ENCODE measurements at places on chromosomes 13 and 19. TPM values are rescaled to one million over a fixed set of nuclear protein-coding genes. Genes with fewer than 3 reads are reported as not detected.

MCEMP1 gene
- total RNA-seq: not detected

MAST3 gene
- 9.7 TPM for total RNA-seq

DNA sequence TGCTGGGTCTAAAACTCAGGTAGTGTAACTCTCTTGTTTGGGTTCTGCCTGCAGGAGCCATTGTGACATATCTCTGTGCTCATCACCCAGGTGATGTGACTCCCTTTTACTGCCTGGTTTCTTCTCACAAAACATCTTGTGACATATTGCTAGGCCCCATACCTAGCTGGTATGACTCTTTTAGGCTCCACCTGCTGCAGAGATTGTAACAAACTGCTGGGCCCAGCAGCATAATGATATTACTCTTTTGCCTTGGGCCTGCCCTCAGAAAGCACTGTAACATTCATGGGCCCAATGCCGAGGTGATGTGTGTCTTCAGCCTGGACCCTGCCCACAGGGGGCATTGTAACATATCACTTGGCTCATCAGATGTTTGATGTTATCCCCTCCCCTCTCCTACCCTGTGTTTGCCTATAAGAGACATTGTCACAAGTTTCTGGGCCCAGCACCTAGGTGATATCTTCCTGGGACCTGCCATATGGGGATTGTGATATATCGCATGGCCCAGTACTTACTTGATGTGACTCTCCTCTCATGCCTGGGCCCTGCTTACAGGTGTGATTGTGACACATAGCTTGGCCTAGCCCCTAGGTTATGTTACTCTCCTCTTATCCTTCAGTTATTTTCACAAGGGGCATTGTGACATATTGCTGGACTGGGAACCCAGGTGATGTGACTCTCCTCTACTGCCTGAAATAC, 18.0 kb upstream of the ZNF681 start:
- peaks cover 3% of the 10 kb centered on the region for H3K4me1 ChIP-seq
- no peak overlapping the region for H3K27ac ChIP-seq
- H3K27me3 ChIP-seq: no peaks in the 10 kb centered on the region
- DNase-seq: no peak
- H3K36me3 ChIP-seq: no peaks in the 10 kb centered on the region
- H3K4me3 ChIP-seq: no peak overlapping the region

DNA sequence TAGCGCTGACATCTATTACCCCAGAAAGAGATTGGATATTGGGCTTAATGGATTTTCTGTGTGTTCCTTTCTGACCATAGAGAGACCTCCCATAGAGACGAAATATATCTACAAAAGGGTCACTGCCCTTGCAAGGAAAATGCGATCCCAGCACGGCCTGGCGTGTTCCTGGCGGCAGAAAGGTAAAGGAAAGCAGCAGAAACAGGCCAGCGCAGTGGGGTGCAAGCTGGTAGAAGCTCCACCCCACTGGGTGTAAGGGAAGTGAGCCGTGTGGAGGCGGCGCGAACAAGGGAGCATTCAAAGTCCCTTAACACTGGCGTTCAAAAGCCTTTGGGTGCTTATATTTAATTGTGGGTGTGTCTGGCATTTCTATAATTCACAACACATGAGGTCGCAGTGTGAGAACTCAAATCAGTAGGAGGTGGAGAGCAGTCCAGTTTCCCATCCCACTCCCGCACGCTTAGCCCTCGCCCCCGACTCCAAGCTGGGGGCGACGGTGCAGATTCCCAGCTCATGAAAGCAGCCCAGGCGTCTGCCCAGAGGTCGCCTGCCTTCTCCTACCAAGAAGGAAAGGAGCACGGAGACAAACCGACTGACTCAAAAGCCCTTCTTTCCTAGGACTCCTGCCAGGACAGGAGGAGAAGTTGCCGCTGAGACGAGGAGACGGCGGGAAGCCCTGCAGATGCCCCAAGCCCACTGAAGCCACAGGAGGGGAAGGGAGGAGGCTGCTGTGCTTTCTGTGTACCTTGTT, 478.4 kb downstream of the FOXO1 start:
- H3K4me1 ChIP-seq: peaks cover 23% of the 10 kb centered on the region
- H3K36me3 ChIP-seq: no peaks in the 10 kb centered on the region
- H3K4me3 ChIP-seq: no peak overlapping the region
- no peaks in the 10 kb centered on the region for H3K27me3 ChIP-seq
- DNase-seq: no peak

DNA sequence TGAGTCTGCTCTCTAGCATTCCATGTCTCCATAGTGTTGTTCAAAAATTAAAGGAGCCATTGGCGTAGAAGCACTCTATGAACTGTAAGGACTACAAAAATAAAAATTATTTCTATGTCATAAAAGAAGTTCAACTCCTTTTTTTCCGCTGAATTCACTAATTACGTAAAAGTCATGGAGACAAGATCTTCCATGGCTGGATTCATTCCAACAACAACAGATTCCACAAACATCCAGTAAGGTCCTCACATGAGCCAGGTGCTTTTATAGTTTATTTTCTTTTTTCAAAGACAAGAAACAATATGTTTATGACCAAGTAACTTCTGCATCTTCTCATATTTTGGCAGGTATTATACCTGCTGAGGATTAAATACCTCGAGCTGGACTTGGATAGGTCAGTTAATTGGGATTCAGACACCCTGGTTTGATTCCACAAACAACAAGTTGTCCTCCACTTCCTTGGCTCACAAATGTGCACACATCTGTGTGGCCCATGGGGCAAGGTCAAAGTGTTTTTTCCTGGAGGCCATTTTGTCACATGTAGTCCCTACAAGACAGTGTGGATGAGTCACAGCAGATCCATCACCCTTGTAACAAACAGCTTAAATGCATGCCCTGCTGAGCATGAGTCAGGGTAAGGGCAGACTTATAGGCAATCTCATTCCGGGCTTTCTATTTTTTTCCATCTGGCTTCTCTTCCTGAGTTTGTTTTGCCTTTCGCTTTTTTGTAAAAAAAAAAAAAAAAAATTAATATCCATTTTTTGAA, 475.6 kb downstream of the COG6 start:
- no peak overlapping the region for H3K27ac ChIP-seq
- no peaks in the 10 kb centered on the region for H3K36me3 ChIP-seq
- no peak overlapping the region for H3K4me3 ChIP-seq
- peak; percentile 44 for DNase-seq

OR10H2 gene
- not detected for total RNA-seq

GRCh38 chr19:32902448-32902847, 32.9 kb upstream of the SLC7A9 start:
- DNase-seq: peak; percentile 28
- H3K36me3 ChIP-seq: no peaks in the 10 kb centered on the region
- peak overlapping the region; percentile 60 for H3K27ac ChIP-seq
- H3K27me3 ChIP-seq: no peaks in the 10 kb centered on the region

DNA sequence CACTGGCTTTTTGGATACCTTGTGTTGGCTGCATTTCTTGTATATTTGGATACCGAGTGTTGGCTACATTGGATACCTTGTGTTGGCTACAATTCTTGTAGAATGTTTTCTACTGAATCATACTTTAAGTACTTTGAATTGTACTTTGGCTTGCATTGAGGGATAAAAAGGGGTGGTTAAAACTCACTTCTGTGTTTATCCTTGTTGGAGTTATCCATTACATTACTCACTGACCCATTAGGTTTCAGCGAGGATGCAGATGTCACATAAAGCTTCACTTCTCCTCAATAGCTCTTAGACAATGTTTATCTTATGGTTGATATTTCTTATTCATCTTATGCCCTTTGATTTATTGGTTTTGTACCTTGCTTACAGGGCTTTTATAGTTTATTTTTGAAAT, 43.1 kb downstream of the PDS5B start:
- no peaks in the 10 kb centered on the region for H3K27me3 ChIP-seq
- H3K36me3 ChIP-seq: no peaks in the 10 kb centered on the region
- no peak for DNase-seq
- no peak overlapping the region for H3K4me3 ChIP-seq

CEACAM7 gene
- 6.3 TPM for total RNA-seq

DNA sequence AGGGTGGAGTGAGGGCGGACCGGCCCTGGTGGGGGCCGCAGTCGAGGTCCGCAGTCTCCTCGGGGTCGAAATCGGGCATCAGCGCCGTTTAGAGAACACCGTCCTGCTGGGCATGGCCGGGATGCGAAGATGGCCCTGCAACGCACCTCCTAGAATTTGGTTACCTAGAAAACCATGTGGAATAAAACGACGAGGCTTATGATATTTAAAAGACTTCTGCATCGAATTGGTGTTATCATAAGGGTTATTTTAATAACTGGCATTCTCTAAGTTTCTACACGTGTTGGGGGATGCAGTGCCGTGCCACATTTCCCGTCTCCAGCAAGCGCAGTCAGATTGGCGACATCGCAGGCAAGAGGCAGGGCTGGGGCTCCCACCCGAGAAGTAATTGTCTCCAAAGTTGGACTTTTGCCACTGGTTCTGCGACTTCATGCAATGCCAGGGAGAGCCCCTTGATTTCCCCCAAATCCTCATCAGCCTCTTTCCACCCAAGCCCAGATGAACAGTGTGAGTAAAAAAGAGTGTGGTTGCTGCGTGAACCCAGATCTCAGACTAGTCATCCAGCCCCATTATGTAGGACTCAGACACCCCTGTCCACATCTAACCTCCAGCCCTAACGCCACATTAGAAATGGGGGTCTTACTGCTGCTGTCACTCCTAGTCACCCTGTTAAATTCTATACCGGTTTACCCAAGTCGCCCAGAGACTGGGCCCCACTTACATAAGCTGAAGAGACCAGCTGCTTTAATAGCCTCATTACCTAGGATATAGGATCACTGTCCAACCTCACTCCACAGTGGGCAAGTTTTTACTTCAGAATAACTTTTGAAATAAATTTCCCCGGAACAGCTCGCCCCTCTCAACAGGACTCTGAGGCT, 571 bp upstream of the DHRS12 start:
- H3K36me3 ChIP-seq: no peaks in the 10 kb centered on the region
- no peaks in the 10 kb centered on the region for H3K27me3 ChIP-seq
- DNase-seq: peak; percentile 32
- peaks cover 16% of the 10 kb centered on the region for H3K4me1 ChIP-seq

DNA sequence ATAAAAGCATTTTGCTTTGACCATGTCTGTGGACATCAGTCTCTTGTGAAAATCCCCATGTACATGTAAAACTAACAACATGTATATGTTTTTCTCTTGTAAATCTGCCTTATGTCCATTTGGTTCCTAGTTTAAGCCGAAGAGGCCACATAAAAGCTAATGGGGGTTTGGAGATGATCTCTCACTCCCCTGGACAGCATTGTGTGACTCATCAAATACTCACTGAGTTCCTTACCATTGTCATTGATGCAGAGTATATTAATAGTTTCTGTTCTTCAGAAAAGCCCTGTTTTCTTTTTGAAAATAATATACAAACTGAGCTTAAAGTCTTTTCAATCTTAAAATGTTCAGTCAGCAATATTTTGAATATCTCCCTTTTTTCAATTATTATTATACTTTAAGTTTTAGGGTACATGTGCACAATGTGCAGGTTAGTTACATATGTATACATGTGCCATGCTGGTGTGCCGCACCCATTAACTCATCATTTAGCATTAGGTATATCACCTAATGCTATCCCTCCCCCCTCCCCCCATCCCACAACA, 536.7 kb upstream of the HTR2A start:
- H3K36me3 ChIP-seq: no peaks in the 10 kb centered on the region
- DNase-seq: no peak
- H3K4me1 ChIP-seq: no peaks in the 10 kb centered on the region
- H3K27me3 ChIP-seq: no peaks in the 10 kb centered on the region

CEP89 gene
- 8.1 TPM for total RNA-seq

- peak overlapping the region; percentile 97 for H3K27ac ChIP-seq
- H3K4me3 ChIP-seq: peak overlapping the region; percentile 98
- no peaks in the 10 kb centered on the region for H3K36me3 ChIP-seq
- no peaks in the 10 kb centered on the region for H3K27me3 ChIP-seq
- peaks cover 16% of the 10 kb centered on the region for H3K4me1 ChIP-seq
Measured at GRCh38 chr13:80340651-80341100, 250 bp downstream of the SPRY2 start.

DNA sequence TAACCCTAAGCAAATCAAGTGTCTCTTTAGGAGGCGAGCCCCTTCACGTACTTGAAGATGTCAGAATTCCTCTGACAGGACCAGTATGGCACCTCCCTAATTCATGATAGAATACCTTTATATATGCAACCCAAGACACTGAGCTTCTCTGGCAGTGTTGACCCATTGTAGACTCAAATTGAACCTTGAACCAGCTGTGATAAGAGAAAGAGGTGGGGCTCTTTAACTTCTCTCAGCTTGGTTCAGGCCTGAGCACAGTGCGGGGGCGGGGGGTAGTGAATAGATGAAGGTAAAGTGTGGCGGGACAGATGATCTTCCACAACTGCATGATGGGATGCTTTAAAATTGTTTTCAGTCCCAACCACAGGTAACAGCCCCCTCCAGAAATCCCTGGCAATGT, 12.1 kb downstream of the MBNL2 start:
- H3K27ac ChIP-seq: peak overlapping the region; percentile 77
- H3K27me3 ChIP-seq: no peaks in the 10 kb centered on the region
- peaks cover 27% of the 10 kb centered on the region for H3K4me1 ChIP-seq
- H3K36me3 ChIP-seq: no peaks in the 10 kb centered on the region
- H3K4me3 ChIP-seq: no peak overlapping the region

GRCh38 chr19:1248786-1249297, 459 bp downstream of the MIDN start:
- peak; percentile 90 for DNase-seq
- H3K27ac ChIP-seq: peak overlapping the region; percentile 100
- peaks cover 42% of the 10 kb centered on the region for H3K4me1 ChIP-seq
- H3K27me3 ChIP-seq: no peaks in the 10 kb centered on the region

IGFL3 gene
- 2.1 TPM for total RNA-seq

- DNase-seq: no peak
- H3K27me3 ChIP-seq: peaks cover 28% of the 10 kb centered on the region
- H3K27ac ChIP-seq: no peak overlapping the region
- H3K4me1 ChIP-seq: no peaks in the 10 kb centered on the region
Measured at GRCh38 chr19:15469513-15470297, 5.4 kb upstream of the RASAL3 start.

DNA sequence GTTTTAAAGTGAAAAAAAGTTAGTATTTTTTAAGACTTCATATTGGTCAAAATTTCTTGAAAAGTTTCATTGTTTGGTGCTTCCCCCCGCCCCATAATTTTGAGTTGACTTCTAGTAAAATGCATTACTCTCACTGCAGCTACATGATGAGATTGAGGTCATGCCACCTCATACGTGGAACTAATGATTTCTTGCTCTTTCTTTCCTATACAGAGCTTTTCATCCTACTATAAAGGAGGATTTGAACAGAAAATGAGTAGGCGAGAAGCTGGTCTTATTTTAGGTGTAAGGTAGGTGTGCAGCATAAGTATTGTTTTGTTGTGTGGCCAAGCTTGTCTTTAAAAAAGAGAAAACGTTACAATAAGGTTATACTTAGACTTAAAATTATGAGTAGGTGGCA, 55.0 kb downstream of the DNAJC15 start:
- H3K36me3 ChIP-seq: no peaks in the 10 kb centered on the region
- DNase-seq: no peak

SYNE4 gene
- total RNA-seq: 8.9 TPM

CDX2 gene
- 34.6 TPM for total RNA-seq
